ENCODE measurements at places on chromosomes 3 and 15.

DNA sequence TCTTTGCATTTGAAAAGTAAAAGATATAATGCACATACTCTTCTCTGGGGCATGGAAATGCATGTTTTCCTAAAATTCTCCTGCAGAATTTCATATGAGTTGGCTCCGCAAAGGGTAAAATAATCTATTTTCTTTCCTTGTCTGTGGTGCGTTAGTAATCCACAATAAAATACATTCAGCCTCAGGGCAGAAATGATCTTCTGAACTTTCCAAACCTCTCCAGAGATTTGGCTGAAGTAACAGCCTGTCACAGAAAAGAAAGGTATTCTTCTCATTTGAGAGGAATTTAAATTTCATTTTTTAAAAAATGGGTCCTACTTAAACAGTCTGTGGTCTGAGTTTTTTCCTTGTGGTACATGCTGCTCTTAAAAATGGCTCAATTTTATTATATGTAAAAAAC, 182.7 kb upstream of the DCBLD2 start:
- DNase-seq, result no peak

DNA sequence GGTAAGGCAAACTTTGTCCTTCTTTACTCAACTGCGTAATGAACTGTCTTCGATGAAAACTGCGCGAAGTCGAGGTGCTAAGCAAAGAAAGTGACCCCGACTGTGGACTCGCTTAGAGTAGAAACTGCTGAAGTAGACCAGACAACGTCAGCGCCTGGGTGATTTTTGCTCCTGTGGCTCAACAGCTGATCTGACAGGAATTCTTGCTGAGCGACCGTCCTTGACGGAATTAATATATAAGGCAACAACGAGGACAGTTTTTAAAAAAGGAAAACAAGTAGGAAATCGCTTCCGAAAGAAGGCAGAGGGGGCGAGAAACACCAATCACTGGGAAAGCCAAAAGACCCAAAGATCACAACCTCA, 541 bp downstream of the RPS27L start:
- peak; percentile 53 for DNase-seq

DNA sequence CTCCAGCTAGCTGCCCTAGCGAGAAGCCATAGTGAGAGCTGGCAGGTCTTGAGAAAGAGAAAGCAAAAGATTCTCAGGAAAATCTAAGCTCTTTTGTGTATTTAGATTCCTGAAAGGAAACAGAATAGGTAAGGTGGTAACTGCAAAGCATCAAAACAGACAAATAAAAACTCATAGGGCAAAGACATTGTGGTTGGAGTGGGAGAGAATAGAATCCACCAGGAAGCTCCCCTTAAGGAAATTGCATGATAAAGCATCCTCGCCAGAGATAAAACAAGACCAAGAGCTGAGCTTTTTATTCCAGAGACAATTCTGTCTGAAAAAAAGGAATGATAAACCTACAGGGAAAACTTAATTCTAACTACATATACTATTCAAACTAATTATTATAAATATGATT, 232.6 kb downstream of the SI start:
- DNase-seq, result no peak

- DNase-seq, result no peak
Observed at GRCh38 chr15:100328796-100329195, 13.0 kb downstream of the ADAMTS17 start.

DNA sequence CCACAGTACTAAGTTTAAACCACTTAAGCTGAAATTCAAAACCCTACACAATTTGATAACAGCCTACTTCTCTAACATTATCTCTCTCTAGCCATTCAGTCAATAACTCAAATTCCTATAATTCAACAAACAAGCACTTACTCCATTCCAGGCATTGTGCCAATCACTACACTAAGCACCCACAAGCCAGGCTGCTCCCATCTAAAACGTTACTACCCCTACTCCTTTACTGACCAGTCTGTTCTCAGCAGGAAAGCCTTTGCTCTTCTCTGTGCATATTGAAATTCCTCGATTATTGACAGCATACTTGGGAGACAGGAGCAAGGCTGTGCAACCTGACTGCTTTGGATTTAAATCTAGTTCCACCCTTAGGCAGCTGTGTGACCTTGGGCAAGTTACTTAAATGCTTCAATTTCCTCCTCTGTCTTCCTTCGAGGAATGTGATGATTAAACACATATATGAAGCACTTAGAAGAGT, 177.2 kb upstream of the THBS1 start:
- DNase-seq, result peak; percentile 76

DNA sequence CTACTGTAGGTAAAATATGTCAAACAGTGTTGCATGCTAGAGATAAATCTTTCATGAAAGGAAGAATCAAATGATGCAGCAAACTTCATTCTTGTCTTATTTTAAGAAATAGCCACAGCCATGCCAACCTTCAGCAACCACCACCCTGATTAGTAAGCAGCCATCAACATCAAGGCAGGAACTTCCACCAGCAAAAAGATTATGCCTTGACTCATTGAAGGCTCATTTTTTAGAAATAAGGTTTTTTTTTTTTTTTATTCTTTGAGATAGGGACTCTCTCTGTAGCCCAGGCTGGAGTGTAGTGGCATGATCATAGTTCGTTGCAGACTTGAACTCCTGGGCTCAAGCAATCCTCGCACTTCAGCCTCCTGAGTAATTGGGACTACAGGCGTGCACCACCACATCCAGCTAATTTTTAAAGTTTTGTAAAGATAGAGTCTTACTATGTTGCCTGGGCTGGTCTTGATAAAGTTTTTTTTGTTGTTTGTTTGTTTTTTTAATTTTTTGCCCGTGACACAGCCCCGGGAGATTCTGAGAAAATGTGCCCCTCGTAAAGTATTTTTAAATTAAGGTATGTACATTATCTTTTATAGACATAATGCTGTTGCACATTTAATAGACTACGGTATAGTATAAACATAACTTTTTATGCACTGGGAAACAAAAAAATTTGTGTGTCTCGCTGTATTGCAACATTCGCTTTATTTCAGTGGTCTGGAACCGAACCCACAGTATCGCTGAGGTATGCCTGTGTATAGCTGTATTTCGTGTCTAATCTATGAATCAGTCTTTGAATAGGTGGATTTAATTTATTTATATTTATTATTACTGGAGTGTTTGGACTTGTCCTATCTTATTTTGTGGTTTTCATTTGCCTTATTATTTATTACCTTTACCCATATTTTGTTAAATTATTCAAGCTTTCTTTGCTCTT, 23.3 kb downstream of the SNRK start:
- DNase-seq, result no peak

DNA sequence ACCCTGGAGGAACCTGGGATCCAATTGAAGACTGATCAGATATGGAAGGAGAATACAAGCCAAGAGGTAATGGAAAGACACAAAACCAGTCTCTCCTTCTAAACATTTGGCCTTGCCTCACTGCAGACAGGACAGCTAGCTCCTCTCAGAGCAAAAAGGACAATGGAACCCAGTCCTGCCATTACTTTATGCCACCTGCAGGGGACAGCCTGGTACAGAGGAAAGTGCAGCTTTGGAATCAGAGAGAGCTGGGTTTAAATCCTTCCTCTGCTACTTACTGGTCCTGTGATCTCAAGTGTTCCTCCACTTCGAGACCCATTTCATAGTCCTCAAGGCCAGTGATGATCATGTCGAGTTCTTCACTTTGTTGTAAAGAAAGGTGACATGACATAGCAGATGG, 159.4 kb upstream of the SMAD3 start:
- DNase-seq, result no peak

GRCh38 chr3:120468635-120469295, 18.0 kb upstream of the FSTL1 start:
- no peak for DNase-seq

DNA sequence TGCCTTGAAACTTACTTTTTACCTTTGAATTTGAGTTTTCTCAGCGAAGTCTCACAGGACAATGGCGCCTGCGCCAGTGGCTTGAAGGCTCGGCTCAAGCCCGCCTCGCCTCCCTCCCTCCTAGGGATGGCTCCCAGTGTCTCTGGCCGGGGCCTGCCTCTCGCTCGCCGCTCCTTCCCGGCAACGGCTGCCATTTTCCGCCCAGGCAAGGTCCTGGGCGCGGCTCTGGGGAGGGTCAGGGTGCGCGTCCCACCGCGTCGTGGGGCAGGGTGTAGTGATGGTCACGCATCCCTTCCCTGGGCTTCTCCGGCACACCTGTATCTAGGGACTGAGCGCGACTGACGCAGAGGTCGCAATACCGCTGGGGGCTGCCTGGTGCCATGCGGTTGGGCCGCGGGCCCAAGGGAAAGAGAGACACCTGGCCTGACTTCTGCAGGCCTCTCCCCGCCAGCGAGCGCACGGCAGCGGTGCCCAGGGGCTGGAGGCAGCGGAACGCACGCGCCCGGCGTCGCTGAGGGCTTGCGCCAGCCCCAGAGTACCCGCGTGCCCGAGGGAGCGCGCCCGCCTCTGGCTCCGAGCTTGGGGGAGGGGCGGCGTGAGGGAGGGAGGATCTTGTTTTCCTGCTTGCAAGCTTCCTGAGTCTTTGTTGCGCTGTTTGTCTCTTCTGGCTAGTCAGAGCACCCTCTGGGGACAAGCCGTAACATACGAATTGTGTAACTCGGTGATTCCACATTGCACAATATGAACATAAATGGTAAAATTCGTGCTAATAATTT, 20.7 kb upstream of the FEM1B start:
- DNase-seq, result peak; percentile 88

DNA sequence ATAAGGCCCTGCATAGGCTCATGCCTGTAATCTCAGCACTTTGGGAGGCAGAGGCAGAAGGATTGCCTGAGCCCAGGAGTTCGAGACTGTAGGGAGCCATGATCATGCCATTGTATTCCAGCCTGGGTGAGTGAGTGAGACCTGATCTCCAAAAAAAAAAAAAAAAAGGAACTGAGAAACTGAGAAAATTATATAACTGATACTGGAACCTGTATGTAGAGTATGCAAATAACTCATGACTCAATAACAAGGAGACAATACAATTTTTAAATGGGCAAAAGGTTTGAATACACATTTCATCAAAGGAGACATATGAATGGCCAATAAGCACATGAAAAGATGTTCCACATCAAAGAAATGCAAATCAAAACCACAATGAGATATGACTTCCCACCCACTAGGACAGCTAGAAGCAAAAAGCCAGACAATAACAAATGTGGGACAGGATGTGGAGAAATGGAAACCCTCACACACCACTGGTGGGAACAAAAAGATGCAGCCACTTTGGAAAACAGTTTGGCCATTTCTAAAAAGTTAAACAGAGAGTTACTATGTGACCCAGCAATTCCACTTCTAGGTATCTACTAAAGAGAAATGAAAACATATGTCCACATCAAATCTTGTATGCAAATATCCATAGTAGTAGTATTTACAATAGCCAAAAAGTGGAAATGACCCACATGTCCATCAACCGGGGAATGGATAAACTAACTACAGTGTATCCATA, 70.7 kb downstream of the IQSEC1 start:
- peak; percentile 62 for DNase-seq

DNA sequence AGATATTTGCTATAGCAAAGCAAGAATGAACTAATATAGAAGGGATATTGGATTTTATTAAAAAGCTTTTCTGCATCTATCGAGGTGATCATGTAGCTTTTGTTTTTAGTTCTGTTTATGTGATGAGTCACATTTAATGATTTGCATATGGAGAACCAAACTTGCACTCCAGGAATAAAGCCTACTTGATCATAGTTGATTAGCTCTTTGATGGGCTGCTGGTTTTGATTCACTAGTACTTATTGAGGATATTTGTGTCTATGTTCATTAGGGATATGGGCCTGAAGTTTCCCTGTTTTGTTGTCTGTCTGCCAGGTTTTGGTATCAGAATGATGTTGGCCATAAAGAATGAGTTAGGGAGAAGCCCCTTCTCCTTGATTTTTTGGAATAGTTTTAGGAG, 310.7 kb downstream of the ARPP21 start:
- no peak for DNase-seq

GRCh38 chr15:84863565-84864443, 20.7 kb upstream of the SLC28A1 start:
- no peak for DNase-seq

DNA sequence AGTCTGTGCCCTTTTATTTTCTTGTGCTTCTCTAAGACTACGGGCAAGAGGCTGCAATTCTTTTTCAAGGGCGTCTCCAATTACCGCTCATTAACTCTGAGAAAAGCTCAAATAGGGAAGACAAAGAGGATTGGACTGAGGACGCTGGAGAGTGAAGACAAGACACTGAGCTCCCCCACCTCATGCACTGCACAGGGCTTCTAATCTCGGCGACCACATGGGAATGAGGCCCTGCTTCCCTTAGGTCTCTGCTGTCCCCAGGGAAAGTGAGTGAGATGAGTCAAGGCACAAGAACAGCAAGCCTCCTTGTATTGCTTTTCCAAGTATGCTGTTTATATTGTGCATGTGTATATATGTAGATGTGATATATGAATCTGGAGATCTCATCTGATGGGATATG, 392.2 kb upstream of the CFAP20DC start:
- no peak for DNase-seq

DNA sequence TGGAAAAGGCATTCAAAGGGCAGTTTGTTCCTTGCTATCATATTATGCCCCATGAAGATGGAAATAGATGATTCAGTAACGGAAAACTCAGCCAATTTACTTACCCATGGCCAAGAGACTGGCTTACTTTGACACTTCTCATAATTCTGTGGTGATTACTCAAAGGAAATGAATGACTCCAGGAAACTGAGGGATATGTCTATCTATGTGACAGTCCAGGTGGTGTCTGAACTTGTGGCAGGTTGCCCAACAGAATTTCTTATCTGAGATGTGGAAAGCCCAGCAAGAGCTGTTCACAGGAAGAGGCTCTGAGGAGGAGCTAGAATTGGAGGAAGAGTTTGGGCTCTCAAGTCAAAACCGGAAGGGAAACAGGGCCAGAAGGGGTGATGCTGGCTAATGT, 91.2 kb downstream of the KCNAB1 start:
- no peak for DNase-seq

GRCh38 chr15:38134252-38134651, 118.4 kb upstream of the SPRED1 start:
- DNase-seq, result no peak

DNA sequence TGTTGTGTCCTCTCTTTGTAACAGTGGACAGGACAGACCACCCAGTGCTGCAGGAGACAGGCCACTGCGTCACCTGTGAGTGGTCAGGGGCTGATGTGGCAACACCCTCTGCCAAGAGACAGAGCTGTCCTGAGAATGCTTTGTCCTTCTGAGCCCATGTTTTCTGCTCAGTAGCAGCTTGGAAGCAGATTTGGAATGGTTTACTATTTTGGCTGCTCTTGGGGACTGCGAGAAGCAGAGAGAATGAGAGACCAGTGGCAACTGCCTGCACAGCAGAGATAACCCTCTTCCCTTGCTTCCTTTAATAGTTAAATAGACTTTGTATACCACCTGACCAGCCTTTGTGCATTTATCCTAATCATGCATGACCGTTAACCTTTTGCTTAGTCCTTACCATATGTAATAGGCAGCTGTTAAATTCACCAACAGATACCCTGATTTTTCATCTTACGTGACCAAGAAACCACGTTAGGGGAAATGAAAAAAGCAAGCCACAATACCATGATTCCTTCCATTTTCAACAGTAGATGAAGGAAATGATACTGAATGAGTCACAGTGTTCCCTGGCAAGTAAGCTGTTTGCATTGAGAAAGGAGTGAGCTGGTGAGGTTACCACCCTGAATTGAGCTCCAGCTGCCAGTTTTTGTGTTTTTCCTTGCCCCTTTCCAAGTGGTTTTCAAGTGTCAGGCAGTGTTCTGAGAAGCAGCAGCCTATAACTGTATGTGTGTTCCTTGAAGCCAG, 35.5 kb downstream of the B3GALNT1 start:
- DNase-seq, result peak; percentile 80

All from hematopoietic multipotent progenitor cell treated with erythropoietin and hydrocortisone succinate and interleukin-3 and kit ligand, for 8 days (in vitro differentiated cells).